T1000 (cell line): ENCODE measurements at places on chromosomes 2 and 18.

GRCh38 chr2:62801814-62802523 is 96.5 kb downstream of the EHBP1 start:
- no peak for DNase-seq

- no peak for DNase-seq
Measured at GRCh38 chr18:76687304-76687962, 134.9 kb upstream of the ZNF236 start.

DNA sequence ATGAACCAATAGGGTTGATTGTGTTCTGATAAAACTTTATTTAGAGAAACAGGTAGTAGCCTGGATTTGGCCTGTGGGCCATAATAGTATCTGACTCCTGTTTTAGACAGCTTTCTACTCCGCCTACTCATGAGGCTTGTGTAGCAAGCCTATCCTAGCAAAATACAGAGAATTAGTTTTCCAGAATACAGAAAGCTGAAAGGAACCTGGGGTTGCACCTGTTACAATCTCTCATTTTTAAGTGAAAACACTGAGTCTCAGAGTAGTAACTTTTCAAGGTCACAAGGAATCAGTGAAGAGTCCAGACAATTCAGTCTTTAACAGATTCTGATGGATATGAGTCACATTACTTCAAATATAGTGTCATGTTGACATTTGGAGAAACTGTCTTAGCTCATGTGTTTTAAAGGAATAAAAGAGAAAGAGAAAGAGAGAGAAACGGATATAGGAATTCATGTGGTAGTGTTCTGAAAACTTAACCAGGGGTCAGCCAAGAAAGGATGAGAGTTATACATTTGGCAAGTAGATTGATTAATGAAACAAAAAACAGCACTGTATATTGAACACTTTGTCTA is 17.0 kb downstream of the ARHGAP28 start:
- no peak for DNase-seq

GRCh38 chr2:212968284-212969081 is 182.9 kb downstream of the IKZF2 start:
- DNase-seq: no peak

DNA sequence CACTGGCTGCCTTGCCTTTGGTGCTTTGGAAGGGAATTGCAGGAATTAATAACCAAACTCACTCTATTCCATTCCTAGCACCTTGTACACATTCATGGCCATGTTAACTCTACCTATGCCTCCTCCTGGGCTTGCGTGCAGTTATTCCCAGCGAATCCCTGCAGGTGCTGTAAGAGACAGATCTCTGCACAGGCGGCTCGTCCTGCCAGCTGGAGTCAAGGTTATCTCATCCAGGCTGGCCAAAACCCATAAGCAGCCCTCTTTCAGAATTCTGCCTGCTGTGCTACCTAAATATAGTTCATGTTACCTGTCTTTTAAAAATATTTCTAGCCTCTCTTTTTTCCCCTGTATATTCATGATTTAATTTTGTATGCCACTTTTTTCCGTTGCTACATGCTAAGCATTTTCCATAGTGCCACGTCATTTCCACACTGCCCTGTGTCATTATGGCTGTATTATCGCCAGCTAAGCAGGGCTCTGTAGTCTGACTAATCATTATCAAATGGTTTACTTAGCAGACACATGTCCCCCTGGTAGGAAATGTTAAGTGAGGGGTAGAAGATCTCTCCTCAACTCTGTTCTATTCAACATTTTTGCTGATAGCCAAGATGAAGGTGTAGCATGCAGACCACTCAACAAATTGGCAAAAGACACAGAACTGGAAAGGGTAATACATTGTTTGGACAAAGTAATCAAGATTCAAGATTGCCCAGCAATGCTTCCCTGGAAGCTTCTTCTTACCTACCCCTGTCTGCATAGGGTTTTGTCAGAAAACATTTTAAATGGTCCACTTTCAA is 79.7 kb upstream of the TAF1B start:
- no peak for DNase-seq

DNA sequence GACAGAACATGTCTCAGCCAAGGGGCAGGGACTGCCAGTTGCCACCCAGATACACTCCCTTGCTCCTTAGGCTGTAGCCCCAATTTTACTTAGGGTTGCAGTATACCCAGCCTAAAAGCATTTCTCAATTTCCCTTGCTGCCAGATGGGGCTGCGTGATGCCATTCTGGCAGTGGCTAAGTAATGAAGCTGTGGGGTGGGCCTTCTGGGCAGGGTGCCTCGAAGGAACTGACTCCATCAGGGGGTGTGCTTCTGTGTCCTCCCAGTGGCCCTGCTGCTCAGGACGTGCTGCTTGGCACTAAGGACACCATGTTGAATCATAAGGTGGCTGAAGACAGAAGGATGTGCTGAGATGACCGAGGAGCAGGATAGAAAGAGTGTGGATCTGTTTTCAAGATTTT is 74.2 kb downstream of the VWA3B start:
- no peak for DNase-seq

- no peak for DNase-seq
Measured at GRCh38 chr2:12087175-12087574, 340.7 kb downstream of the LPIN1 start.

GRCh38 chr2:75545922-75546321 is 14.8 kb downstream of the EVA1A start:
- no peak for DNase-seq
